Testis (tissue), 5 donors: ENCODE measurements at places on chromosomes 2 and 18. TPM values are rescaled to one million over a fixed set of nuclear protein-coding genes. Genes with fewer than 3 reads are reported as not detected.

The RTP5 gene
- 0.47 TPM for total RNA-seq

GRCh38 chr2:12064153-12064552, 317.7 kb downstream of the LPIN1 start:
- DNase-seq, result no peak

GRCh38 chr2:144471305-144472045, 48.4 kb downstream of the ZEB2 start:
- no peak for DNase-seq

DNA sequence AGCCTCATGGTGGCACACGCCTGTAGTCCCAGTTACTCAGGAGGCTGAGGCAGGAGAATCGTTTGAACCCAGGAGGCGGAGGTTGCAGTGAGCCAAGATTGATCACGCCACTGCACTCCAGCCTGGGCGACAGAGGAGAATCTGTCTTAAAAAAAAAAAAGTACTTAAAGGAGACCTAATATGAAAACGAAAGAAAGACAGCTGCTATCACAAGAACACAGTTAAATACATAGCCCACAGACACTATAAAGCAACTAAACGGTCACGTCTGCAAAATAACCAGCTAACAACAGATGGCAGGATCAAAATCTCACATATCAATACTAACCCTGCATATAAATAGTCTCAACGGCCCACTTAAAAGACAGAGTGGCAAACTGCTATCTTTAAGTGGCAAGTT, 43.9 kb upstream of the TACR1 start:
- DNase-seq, result no peak

DNA sequence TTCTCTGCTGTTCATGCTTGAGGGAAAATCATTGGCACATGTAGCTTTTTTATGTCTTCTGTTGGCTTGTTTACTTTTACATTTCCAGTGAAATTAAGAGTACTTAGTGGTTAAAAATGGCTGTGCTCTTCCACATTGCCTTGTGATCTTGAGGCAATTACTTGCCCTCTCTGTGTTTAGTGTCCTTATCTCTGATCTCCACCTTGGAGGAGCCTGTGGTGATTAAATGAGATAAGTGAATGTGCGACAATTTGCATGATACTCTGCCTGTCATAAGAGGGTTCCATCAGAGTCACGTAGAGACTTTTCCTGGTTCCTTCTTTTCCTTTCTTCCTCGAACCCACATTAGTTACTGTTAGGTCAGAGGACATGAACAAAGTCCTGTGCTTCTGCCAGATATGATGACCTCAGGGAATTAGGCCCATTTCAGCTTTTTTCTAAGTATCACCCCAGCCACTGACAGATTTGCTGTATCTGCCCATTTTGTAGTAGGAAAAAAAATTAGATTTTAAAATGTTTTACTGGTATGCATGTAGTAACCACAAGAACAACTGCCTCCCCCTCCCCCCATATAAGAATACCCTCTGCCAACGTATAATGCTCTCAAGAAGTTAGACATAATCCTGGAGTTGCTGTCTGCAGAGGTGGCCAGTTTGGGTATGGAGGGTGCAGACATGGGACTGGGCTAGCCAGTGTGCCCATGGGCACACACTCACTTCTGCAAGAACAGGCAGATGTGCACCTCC, 51.9 kb downstream of the TET3 start:
- DNase-seq, result no peak

DNA sequence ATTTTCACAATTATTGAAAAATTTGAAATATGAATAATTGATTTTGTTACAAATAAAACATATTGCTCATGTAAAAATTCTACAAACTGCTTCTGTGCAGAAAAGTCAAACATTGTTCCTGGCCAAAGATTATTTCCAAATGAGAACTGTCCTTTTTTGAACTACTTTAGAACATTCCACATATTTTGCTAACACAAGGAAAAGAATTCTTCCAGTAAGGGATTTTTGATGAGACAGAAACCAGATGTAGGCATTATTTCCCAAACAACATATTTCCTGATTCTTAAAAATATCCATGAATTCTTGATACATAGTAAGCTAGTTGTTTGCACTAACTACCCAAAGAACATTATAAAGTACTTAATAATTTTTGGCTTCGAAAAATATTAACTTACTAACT, 715.2 kb downstream of the CCDC85A start:
- DNase-seq, result no peak

DNA sequence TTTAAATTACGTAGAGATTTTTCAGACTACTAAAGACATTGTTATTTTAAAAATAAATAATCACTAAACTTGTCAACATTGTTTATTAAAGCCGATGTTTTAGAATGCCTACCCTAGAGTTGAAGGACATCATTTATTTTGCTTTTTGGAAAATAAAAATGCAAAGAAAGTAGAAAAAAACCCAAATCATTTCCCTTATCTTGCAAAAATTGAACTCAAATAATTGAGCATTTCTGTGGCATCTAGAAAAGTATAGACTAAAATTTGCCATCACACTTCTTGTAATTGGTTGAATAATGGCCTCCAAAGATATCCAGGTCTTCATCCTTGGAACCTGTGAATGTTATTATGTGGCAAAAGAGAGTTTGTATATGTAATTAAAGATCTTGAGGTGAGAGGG, 9.7 kb upstream of the NEDD4L start:
- DNase-seq, result no peak

DNA sequence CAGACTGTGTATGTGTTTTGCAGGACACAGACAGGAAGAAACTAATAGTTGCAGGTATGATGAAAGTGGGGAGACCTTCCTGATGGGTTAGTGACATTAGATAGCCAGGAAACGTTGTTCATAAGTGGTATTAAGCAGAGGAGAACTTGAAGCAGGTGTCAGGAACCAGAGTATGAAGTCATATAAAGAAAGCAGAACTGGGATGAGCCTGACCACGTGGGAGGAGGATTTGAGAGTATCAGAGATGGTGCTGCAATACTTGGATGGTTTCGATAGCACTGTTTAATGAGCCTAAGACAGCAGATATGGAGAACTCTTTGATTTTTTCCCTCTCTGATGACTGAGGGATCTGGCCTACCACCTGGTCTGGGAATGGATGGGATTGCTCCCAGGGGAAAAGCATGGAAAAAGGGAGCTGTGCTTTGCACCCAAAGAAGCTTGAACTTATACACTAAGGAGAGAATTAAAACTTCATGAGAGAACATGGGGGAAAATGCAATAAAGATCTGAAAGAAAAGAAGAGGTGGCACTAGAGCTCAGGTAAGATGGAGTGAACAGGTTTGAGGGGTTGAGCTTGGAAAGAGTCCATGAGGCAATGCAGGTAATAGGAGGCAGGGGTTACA, 226.0 kb upstream of the LRRTM1 start:
- no peak for DNase-seq

DNA sequence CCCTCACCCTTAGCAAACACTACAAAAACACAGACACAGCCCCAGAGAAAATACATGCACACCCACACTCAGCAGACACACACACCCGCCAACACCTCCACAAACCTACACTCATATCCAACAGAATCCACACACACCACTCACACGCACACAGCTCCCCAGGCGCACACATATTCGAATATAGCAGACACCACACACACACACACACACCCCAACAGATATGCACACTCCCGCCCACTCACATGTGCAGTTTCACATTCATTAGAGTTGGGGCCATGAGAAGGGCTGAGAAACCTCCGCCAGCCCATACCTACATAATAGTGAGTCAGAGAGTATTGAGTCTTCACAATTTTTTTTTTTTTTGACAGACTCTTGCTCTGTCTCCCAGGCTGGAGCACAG, 29.4 kb upstream of the NOTO start:
- DNase-seq, result no peak

- DNase-seq, result no peak
These were observed 59.0 kb downstream of the SMAD7 start for GRCh38 chr18:48891721-48892120.
